ENCODE measurements at places on chromosomes 5 and 9.

DNA sequence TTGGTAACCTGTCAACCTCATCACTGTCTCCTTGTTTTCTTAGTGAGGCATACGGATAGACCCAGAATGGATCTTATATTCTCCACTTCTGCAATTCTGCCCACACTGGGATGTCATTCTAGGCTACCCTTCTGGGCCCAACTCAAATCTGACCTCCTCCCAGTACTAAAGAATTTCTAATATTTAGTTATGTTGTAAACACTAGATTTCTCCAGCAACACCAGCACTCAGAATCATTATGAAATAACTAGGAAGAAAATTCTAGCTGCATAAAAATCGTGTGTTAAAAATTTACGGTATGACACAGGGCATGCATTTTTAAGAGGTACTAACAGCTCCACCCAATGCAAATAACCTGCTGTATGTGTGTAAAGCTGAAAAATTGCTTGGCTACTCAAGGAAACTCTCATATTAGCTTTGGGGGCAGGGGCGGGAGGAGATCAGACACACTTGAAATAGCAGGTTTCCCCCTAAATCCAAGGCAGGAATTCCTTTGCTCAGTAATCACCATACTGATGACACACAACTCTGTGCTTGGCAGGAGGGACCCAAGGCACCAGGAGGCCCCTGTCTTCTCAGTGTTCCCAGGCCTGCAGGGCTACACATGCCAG lies 27.3 kb downstream of the MACROH2A1 start:
- no peak for DNase-seq

- no peak for DNase-seq
Observed at GRCh38 chr9:126673689-126674364, 60.1 kb downstream of the LMX1B start.

- DNase-seq, result no peak
Observed at GRCh38 chr5:10301266-10301665, 6.4 kb downstream of the CMBL start.

DNA sequence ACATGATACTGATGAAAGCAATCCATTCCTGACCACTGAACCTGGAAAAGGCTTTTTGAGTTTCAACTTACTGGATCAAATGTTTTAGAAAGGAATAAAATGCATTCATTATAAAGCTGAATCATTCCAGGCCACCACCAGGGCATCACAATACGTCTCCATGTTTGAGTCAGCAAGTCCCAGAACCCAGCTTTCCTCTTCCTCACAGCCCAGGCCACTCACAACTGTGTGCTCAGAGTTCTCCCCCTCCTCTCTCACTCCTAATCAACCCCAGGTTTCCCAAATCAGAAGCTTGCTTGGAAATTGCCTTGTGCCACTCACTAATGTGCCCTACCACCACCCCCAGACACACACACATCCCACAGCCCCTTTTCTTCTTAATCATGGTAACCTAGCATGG lies 91.7 kb downstream of the GNA14 start:
- DNase-seq, result no peak

DNA sequence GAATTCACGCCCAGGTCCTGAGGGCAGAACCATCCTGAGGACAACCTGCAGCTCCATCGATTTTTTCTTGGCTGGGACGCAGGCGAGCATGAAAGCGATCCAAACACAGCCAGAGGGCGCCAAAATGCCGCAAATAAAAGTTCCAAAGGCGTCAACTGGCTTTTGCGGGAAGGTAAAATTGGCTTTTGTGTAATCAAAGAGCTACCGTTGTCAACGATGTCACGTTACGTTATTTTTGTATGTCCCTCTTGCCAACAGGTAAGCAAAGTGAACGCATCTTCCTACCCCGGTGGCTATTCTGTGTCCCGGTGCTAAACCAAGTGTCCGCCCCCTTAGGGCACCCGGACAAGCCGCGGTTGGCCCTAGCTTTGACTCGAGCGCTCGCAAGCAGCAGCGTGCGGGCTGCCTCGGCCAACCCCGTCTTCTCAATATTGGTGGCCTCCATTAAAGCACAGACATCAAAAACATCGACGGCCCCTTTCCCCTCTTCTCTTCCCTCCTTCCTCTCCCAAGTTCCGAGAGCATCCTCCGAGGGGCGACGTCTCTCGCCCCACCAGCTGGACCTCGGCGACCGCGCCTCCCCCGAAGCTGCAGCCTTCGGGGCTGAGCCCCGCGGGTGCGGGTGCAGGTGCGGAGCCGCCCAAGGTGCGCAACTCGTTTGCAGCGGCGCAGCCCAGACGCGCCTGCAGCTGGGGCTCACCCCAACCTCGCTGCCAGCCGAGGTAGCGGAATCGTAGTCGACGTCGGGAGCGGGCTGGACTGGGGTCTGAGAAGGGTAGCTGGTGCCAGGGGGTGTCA lies 1.1 kb upstream of the BASP1 start:
- DNase-seq, result peak; percentile 58

GRCh38 chr9:36765077-36765390 lies 192.3 kb downstream of the MELK start:
- DNase-seq, result no peak

DNA sequence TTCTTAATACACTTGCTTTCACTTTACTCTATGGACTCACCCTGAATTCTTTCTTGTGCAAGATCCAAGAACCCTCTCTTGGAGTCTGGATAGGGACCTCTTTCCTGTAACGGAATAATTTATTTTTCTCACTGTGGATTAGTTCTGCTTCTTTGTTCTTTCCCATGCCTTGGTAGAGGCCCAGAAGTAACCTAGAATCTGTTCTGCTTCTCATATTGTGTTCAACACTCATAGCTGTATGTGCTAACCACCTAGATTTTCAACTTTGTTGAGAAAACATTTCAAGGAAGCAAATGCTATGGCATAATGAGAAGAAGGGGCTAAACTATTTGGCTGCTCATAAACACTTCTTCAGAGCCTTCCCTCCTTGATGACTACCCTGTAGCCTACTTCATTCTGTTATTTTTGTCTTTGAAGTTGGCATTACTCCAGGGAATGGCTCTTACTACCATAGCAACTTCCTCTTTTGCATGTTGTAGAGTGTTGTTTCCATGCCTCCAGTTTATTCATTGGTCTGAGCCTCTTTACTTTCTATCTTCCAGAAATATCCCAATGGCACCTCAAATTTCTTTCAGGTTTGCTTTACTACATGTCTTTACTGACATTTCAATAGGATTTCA lies 74.3 kb downstream of the KIAA0825 start:
- DNase-seq, result no peak
